T-helper 2 cell treated with Interferon-gamma antibody and Interleukin-4, amounts not matched to agents 5 μg/mL and 100 μg/mL, for 36 hours (primary cell): ENCODE measurements at places on chromosomes 6 and 20.
A peak's percentile ranks its signal among the peaks of the same experiment; 100 is the strongest.

- DNase-seq = no peak
These were observed 2.1 kb downstream of the RAET1E start for GRCh38 chr6:149895833-149896271.

GRCh38 chr6:96582436-96582835 is 19.5 kb downstream of the FHL5 start:
- no peak for DNase-seq

GRCh38 chr20:6439737-6440442 is 317.1 kb upstream of the FERMT1 start:
- no peak for DNase-seq

DNA sequence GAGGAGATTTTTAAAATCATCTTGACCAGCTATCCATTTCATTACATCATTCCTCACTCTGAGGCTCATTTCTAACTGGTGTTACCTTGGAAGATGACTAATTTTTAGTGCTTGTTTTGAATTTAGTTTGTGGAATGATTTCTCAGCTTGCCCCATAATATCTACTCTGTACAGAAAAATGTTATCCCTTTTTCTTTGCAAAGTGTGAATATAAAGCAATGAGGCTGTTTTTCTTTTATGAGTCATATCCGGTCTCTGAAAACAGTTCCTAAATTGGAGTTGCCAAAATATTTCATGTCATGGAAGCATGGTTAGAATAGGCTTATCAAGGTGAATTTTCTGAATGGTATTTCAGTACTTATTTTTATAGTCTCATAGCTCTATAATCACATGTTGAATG is 43.8 kb downstream of the FUT9 start:
- no peak for DNase-seq

DNA sequence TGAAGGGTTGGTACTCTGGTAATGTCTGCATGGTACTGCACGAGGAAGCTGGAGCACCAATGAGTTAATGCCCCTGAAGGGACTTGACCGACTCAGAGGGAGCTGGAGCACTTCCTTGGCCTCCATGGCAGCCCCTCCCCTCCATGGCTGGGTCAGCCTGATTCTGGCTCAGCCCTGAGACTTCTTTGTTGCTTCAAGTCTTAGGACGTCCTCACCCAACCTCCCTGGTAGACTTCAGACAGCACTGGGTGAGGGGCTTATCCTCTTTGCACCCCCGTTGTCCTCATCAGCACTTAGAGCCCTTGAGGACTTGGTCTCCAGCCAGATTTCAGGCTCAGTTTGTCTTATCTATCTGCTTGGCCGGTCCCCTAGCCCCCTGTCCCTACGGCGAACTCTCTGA is 16.4 kb upstream of the TAGAP start:
- DNase-seq = no peak

DNA sequence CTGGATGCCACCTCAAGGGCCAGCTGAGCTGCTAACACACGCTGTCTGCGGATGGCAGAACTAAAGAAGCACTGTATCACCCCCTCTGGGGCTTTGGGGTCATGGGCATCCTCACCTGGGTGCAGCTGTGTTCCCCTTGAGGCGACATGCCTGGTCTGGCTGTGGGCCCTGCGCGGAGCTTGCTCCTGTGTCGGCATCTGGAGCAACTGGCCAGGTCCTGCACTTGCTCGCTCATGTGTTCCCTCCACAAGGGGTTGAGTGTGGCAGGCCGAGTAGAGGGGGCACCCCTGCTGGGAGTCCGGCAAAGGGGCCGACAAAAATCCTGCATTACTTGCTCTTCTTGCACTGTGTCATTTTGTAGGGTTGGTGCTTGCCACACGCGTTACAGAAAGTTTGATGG is 189.0 kb downstream of the CDKAL1 start:
- DNase-seq = no peak

DNA sequence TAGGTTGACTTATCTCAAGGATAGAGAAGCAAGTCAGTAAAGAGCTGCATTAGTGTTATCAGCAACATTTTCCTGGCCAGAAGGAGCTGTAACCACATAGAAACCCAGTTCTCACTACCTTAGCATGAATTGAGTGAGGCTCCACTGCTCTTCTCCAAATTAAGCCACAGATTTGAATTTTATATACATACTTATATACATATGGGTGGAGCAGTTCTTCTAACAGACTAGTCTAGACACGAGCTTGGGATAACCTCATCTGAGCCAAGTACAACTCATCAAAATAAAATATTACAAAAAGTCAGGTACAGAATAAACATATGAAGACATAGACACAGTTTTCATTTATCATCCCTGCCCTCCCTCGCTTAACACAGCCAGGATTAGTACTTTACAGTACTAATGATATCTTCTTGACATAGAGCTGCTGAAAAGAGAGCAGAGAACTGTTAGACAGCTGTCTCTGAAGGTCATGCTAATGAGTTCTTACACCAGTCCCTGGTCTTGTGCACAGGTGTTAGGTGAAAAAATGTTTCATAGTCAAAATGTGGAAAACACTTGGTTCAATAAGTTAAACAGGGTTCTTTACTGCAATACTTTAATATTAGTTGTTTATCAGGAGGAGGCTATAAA is 147.4 kb upstream of the HTR1E start:
- no peak for DNase-seq

DNA sequence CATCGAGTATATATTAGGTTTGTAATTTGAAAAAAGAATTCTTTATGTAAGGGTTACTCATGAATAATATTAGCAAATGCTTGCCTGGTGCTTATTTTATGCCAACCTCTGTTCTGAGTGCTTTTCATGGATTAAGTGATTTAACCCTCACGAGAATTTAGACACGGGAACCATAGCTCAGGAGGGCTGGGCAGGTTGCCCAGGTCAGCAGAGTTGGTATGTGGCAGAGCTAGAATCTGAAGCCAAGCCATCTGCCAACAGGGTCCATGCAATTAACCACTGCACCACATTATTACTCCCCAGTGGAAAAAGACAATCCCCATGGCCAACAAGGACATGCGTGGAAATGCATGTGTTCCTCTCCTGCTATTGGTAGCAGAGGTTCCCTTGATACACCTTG is 345.6 kb downstream of the CDC5L start:
- DNase-seq = no peak

GRCh38 chr6:158999666-159000403 is at the start of gene RSPH3:
RSPH3 (minus strand) TSS chr6:159000202; CDS start chr6:158999550, 652 bp downstream.
- peak; percentile 95 for DNase-seq

DNA sequence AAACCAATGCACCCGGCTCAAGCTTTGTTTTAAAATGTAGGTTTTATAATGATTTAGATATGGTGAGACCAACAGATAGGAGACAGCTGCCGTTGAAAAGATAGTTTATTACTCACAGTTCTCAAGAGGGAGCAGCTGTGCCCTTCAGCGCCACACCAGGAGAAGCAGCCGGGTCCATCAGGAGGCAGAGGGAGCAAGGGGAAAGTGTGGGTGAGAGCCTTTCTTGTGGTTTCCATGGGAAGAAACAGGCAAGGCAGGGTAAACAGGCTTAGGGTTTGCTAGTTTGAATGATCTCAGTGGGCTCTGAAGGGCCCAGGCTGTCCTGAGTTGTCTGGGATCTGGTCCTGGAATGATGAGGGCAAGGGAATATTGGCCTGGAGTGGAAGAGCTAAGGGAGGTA is 117.7 kb upstream of the PLCB4 start:
- no peak for DNase-seq

- DNase-seq = no peak
These were observed 139.2 kb downstream of the AHI1 start for GRCh38 chr6:135358251-135358821.
